Upper lobe of left lung (tissue), 6 donors: ENCODE measurements at places on chromosomes 3 and 15. TPM values are rescaled to one million over a fixed set of nuclear protein-coding genes. Genes with fewer than 3 reads are reported as not detected.
A peak's percentile ranks its signal among the peaks of the same experiment; 100 is the strongest.

DNA sequence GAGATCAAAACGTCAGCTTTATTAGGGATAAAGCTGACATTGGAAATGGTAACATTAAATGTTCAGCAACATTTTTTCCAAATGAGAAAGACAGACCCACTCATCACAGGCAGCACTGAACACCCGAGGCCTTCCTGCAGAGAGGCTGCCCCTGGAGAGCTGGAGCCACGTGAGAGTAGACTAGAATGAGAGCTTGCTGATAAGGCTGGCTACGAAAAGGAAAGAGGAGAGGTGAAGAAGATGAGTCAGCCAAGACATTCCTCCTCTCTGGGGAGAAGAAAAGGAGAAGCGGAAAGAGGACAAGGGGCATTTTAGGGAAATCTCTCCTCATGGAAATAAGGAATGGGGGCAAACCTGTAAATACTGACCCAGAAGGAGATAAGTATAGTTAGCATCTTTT is 7.3 kb downstream of the CYP19A1 start:
- H3K36me3 ChIP-seq, result no peaks in the 10 kb centered on the region
- H3K27me3 ChIP-seq, result no peaks in the 10 kb centered on the region
- peaks cover 25% of the 10 kb centered on the region for H3K4me1 ChIP-seq

DNA sequence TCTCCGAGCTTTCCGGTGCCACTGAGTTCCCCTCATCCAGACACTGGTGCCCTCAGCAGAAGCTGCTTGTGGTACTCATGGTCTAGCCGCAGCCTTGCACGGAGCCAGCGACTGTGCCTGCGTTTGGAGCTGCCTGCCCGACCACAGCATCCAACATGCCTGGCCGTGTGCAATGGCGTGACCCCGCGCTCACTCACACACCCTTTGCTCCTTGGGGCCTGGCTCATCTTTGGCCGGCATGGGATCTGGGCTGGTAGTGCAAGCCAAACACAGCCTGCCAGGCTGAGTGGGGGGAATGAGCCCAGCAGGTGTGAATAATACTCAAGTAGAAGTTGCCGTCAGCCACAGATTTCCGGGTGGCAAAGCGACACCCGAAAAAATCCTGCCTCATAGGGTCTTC is 1178.7 kb upstream of the GBE1 start:
- H3K36me3 ChIP-seq, result no peaks in the 10 kb centered on the region
- H3K4me1 ChIP-seq, result no peaks in the 10 kb centered on the region
- DNase-seq, result peak; percentile 42

- no peak overlapping the region for H3K4me3 ChIP-seq
- H3K4me1 ChIP-seq, result no peaks in the 10 kb centered on the region
- no peaks in the 10 kb centered on the region for H3K27me3 ChIP-seq
- no peak for DNase-seq
Observed at GRCh38 chr3:176855213-176855612, 342.1 kb downstream of the TBL1XR1 start.

DNA sequence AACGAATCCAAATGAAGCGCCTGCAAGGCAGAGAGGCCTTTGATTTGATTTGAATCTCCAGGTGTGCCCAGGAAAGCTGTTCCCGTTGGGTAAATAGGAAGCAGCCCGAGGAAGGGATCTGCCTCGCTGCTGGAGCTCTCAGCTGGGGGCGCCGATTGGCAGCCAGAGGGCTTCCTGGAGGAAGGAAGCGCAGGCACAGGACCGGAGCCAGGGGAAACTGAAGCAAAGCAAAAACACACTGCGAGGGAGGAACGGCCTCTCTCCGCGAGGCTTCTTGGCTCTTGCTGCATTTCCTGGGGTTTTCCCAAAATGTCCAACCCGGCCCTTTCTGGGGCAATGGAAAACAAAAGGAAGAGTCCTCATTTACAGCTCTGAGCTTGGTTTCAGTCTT is 80.3 kb downstream of the TMEM266 start:
- H3K27ac ChIP-seq, result no peak overlapping the region
- H3K27me3 ChIP-seq, result no peaks in the 10 kb centered on the region
- H3K4me1 ChIP-seq, result peaks cover 8% of the 10 kb centered on the region
- H3K4me3 ChIP-seq, result peak overlapping the region; percentile 15

DNA sequence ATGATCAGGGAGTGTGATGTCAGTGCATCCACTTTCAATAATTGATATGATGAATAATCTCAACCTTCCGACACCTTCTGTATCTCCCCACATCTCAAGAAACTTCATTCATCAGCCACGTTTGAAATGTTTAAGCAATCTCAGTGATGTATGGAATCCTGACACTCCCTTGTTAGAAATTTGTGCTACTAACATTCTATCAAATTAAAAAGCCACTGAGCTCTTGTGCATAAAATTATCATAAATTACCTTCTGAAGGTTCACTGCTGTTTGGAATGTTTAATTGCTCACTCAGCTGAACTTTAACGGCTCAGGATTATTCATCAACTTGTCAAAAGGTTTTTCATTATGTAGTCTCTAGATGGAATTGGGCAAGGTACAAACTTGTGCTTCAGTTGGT is 108.4 kb upstream of the DPH6 start:
- no peak for DNase-seq
- H3K4me1 ChIP-seq, result no peaks in the 10 kb centered on the region
- H3K36me3 ChIP-seq, result no peaks in the 10 kb centered on the region
- no peak overlapping the region for H3K27ac ChIP-seq
- H3K4me3 ChIP-seq, result no peak overlapping the region

GRCh38 chr15:71456811-71457210 is 341.5 kb downstream of the THSD4 start:
- H3K27ac ChIP-seq, result no peak overlapping the region
- H3K4me1 ChIP-seq, result no peaks in the 10 kb centered on the region
- H3K36me3 ChIP-seq, result no peaks in the 10 kb centered on the region
- DNase-seq, result no peak
- H3K27me3 ChIP-seq, result no peaks in the 10 kb centered on the region

- peak overlapping the region; percentile 85 for H3K27ac ChIP-seq
- no peaks in the 10 kb centered on the region for H3K36me3 ChIP-seq
- H3K4me3 ChIP-seq, result no peak overlapping the region
- DNase-seq, result no peak
- H3K27me3 ChIP-seq, result no peaks in the 10 kb centered on the region
- H3K4me1 ChIP-seq, result peaks cover 35% of the 10 kb centered on the region
Observed at GRCh38 chr15:67050062-67050461, 15.3 kb upstream of the SMAD3 start.

GRCh38 chr3:61768284-61769037 is 207.1 kb downstream of the PTPRG start:
- H3K36me3 ChIP-seq, result no peaks in the 10 kb centered on the region
- no peak overlapping the region for H3K4me3 ChIP-seq
- H3K27ac ChIP-seq, result no peak overlapping the region
- no peaks in the 10 kb centered on the region for H3K27me3 ChIP-seq

DNA sequence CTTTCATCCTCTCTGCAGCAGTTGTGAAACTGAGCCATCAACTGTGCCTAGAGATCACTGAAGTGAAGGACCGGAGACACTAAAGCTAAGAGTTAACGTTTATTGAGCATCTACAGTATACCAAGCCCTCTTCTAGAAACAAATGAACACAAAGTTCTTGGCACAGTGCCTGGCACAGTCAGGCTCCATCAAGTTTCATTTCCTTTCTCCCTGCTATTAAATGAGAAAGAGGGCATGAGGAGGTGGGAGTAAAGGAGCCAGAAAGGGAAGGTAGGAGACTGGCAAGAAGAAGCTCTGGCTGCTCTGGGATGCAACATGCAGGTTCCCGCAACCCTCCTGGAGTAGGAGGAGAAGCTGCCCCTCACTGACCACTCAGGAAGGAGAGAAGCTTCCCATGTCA is 30.6 kb downstream of the CYP19A1 start:
- no peak overlapping the region for H3K27ac ChIP-seq
- no peak for DNase-seq
- H3K27me3 ChIP-seq, result no peaks in the 10 kb centered on the region
- peaks cover 5% of the 10 kb centered on the region for H3K4me1 ChIP-seq
- no peaks in the 10 kb centered on the region for H3K36me3 ChIP-seq

DNA sequence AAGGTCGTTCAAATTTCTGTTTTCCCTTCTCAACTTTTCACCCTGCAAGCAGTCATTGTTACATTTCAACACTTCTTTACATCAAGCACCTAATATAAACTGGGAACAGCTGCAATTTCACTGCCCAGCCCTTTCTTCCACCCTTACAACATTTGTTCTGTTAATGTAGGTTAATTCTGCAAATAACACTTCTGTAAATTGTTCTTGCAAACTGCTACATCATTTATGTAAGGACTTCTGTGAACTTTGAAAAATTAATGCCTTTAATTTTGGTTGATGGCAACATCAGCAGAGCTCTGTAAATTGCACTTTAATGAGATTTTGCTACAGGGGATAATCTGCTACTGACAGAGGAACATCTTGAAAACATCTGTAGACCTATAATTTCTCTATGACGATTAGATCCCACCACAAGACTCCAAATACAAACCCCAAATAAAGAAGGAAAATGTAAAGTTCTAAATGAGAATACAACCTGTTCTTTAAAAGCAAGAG is 93.5 kb downstream of the ZIC4 start:
- DNase-seq, result no peak
- no peaks in the 10 kb centered on the region for H3K27me3 ChIP-seq
- no peak overlapping the region for H3K27ac ChIP-seq
- no peak overlapping the region for H3K4me3 ChIP-seq

DNA sequence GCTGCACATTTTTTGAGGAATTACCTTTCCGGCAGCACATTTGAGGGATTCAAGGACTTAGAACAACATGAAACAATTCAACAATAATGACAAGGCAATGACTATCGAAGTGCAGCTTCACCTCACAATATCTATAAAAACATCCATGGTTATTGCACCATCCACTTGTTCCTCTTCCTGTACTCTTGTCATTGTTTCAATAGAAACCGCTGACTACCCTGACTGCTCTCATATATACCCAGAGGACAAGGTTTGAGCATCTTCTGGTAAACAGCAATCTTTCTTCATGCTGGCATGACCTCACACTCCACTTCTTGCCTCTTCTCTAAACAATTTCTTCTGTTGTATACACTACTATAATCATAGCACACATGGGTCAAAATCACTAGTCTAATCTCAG is 864.9 kb downstream of the FHIT start:
- H3K4me3 ChIP-seq, result no peak overlapping the region
- H3K36me3 ChIP-seq, result no peaks in the 10 kb centered on the region
- no peak overlapping the region for H3K27ac ChIP-seq

GRCh38 chr15:92383519-92384324 is 10.0 kb upstream of the ST8SIA2 start:
- H3K4me3 ChIP-seq, result no peak overlapping the region
- H3K27ac ChIP-seq, result no peak overlapping the region
- no peaks in the 10 kb centered on the region for H3K4me1 ChIP-seq

The SLC28A2 gene
- total RNA-seq, result not detected

The DISP2 gene
- total RNA-seq, result under 0.01 TPM

The TMEM108 gene
- total RNA-seq, result 5.6 TPM

The TM4SF4 gene
- 2.0 TPM for total RNA-seq

The IMPDH2 gene
- 142 TPM for total RNA-seq

The SEMA3F gene
- total RNA-seq, result 26.3 TPM

The TRAT1 gene
- total RNA-seq, result 1.2 TPM

The RASGRP1 gene
- 6.8 TPM for total RNA-seq

The ADAMTS7 gene
- 6.3 TPM for total RNA-seq

The NOX5 gene
- total RNA-seq, result not detected

The DLEC1 gene
- 6.8 TPM for total RNA-seq

The CRTAP gene
- total RNA-seq, result 235 TPM

The ELL3 gene
- total RNA-seq, result 4.7 TPM

The SGO1 gene
- total RNA-seq, result 0.91 TPM
